ENCODE measurements at places on chromosomes 12 and 14.

- H3K36me3 ChIP-seq: no peaks in the 10 kb centered on the region
- H3K27me3 ChIP-seq: no peaks in the 10 kb centered on the region
- H3K27ac ChIP-seq: no peak overlapping the region
- H3K4me1 ChIP-seq: no peaks in the 10 kb centered on the region
- DNase-seq: no peak
Measured at GRCh38 chr14:93067088-93067487, 48.6 kb downstream of the ITPK1 start.

- H3K4me3 ChIP-seq: no peak overlapping the region
- DNase-seq: no peak
- H3K36me3 ChIP-seq: no peaks in the 10 kb centered on the region
- H3K27ac ChIP-seq: no peak overlapping the region
- no peaks in the 10 kb centered on the region for H3K4me1 ChIP-seq
- H3K27me3 ChIP-seq: no peaks in the 10 kb centered on the region
Measured at GRCh38 chr12:90299666-90300065, 591.0 kb upstream of the ATP2B1 start.

GRCh38 chr14:50608302-50608851, 48.4 kb downstream of the ATL1 start:
- no peak for DNase-seq
- no peaks in the 10 kb centered on the region for H3K36me3 ChIP-seq
- no peak overlapping the region for H3K27ac ChIP-seq
- H3K4me3 ChIP-seq: no peak overlapping the region
- no peaks in the 10 kb centered on the region for H3K27me3 ChIP-seq
- H3K4me1 ChIP-seq: no peaks in the 10 kb centered on the region

DNA sequence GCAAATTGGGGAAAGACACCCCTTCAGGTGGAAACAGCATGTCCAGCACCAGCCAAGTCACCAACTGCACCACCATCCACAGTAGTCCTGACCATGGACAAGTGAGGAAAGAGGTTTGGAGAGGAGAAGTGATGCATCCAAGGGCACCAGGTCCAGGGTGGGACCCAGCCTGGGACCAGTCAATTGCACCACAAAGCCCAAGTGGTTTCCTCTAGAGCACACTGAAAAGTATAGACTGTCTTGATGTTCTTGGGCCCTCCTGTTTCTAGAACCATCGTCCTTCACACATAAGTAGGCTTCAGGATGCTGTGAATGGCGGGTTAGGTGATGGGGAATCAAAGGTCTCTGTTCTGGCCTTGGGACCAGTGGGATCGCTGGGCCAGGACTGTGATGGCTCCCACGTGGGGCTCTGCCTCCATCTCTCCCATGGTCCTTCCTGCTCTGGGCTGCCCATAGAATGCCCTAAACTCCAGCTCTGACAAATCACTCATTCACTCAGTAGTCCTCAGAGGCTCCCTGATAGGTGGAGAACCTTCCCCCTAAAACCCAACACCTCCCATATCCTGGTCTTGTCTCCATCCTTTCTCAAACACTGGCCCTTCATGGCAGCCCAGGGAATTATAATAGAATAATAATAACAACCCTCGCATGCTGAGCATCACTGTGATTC, 9.2 kb downstream of the KRT79 start:
- no peak overlapping the region for H3K27ac ChIP-seq
- no peaks in the 10 kb centered on the region for H3K27me3 ChIP-seq
- no peak overlapping the region for H3K4me3 ChIP-seq
- H3K4me1 ChIP-seq: no peaks in the 10 kb centered on the region

DNA sequence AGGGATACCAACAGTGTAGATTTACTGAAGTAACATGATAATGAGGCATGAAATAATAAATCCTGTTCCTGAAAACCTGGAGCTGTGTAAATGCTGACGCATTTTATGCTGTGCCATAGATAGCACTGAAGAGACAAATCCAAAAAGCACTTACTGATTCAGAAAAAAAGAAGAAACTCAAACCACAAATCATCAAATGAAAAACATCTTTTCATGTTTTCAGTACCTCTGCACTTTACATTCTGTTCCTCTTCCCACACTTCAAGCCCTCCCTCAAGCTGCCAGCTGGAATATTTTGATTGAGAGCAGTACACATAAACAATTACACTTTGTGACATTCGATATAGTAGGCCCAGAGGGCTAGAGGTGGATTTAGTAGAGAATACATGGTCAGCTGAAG, 362.3 kb downstream of the NAV3 start:
- no peaks in the 10 kb centered on the region for H3K36me3 ChIP-seq
- DNase-seq: no peak
- H3K4me3 ChIP-seq: no peak overlapping the region
